Left ventricle myocardium superior (tissue), 1 donor: ENCODE measurements at places on chromosomes 1 and 21. TPM values are rescaled to one million over a fixed set of nuclear protein-coding genes. Genes with fewer than 3 reads are reported as not detected.

GRCh38 chr1:83741770-83742169 lies 257.2 kb downstream of the TTLL7 start:
- no peak for DNase-seq

The LRRC53 gene
- not detected for total RNA-seq

The COL24A1 gene
- 0.82 TPM for total RNA-seq

The TMEM269 gene
- total RNA-seq = not detected

DNA sequence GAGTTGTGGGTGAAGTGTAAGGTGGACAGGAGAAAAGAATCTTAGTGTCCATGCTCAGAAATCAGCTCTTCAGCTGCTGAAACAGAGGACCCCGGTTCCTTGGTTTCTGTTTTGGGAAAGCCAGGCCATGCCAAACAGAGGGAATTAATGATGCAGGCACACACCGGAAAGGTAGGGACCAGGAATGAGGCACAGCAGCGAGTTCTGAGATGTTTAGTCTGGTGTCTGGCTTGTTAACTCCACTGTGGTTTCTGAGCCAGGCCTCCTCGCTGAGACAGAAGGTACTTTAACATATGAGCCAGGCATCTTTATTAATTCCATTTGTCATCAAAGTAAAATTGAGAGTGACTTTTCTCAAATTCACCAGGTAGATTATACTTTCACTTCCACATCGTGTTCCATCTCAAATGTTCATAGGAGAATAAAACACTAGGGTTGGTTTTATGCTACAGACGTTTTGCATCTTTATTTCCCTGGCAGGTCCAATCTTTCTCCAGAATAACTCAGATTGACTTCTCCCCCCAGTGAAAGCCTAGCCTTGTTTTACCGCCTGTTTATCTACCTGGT lies 23.5 kb downstream of the LRRC8D start:
- no peak for DNase-seq

DNA sequence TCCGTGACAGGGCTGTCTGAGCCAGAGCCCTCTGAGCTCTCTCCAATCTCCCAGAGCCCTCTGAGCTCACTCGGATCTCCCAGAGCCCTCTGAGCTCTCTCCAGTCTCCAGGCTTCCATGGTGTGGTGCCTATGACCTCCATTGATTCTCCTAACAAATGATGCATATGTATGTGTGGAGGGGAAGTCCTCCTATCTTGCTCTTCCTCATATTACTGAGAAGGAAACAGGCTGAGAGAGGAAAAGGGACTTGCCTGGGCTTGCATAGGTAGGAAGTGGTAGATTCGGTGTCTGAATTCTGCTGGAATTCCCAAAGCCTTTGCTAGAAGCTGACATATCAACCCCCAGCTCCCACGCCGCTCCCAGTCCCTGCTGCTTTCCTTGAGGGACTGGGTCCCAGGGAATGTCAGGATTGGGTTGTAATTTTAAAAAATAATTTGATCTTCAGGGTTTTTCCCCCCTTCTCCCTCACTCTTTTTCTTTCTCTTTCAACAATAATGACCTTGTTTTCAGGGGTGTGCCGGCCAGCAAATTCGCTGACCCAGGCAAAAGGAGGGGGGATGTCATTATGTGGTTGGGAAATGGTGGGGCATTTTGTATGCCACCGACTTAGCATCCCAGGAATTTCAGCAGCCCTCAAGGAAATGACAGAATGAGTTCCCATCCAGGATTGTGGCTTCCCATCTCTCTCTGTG lies 42.3 kb upstream of the RUNX3 start:
- no peak for DNase-seq

DNA sequence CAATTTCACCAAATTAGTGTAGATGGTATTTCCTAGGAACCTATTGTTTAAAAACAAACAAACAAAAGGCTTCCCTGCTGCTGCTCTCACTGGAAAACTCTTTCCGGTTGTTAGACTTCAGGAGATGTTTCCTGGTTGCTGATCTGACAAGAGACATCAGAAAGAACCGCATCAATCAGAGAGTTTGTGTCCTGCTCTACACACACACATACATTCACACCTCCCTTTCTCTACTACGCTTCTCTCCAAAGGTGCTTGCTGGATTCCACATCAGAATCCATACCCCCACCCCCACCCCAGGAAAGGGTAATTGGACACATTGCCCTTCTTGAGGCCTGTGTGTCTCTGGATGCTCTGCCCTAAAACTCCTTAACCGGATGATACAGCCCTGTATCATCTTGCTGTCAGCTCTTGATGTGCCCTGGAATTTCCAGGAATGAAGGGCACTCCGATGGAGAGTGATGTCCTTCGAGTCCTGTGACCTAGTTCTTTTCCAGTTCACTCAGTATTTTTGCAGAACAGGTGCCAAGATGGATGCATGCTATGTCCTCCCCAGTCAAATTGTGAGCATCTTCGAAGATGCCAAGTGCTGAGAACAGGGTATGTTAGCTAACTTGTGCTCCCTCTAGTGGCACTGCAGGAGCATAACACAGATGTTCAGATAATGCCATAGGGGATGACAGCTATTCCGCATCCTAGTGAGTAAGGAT lies 113.7 kb upstream of the SLC35F3 start:
- DNase-seq = no peak

GRCh38 chr1:210688512-210689234 lies 360.0 kb downstream of the HHAT start:
- no peak for DNase-seq
